ENCODE measurements at places on chromosomes 5 and 9. TPM values are rescaled to one million over a fixed set of nuclear protein-coding genes. Genes with fewer than 3 reads are reported as not detected.
A peak's percentile ranks its signal among the peaks of the same experiment; 100 is the strongest.

MOB3B gene
- total RNA-seq: 2.1 TPM

EGFL7 gene
- total RNA-seq: 81.5 TPM

ATP10B gene
- total RNA-seq: not detected

TMC1 gene
- 0.25 TPM for total RNA-seq

RPL37 gene
- 624 TPM for total RNA-seq

ADAMTS16 gene
- not detected for total RNA-seq

MARCOL gene
- total RNA-seq: not detected

MRPS30 gene
- 86.3 TPM for total RNA-seq

SHOC1 gene
- total RNA-seq: not detected

FAM169A gene
- 6.3 TPM for total RNA-seq

DNA sequence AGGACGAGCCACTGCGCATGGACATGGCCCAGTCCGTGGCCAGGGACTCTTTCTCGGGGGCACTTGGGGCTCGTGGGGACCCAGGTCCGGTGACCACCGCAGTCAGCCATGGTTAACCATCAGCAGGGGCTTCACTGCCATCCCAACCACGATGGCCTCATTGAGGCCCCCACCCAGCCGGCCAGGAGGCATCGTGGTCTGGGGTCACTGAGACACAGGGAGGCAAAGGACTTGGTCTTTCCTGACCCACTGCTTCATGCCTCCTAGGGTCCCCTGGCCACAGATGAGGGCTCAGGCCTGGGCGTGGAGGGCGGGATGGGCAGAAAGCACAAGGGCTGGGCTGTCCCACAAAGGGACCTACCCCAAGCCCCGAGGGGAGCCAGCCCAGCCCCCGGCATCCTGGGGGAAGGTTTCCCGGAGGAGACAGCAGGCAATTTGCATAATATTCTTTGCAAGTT is 6.6 kb downstream of the NACC2 start:
- H3K4me1 ChIP-seq: peaks cover 100% of the 10 kb centered on the region
- peak overlapping the region; percentile 32 for H3K4me3 ChIP-seq
- H3K27ac ChIP-seq: peak overlapping the region; percentile 99
- DNase-seq: peak; percentile 11
- H3K27me3 ChIP-seq: no peaks in the 10 kb centered on the region

DNA sequence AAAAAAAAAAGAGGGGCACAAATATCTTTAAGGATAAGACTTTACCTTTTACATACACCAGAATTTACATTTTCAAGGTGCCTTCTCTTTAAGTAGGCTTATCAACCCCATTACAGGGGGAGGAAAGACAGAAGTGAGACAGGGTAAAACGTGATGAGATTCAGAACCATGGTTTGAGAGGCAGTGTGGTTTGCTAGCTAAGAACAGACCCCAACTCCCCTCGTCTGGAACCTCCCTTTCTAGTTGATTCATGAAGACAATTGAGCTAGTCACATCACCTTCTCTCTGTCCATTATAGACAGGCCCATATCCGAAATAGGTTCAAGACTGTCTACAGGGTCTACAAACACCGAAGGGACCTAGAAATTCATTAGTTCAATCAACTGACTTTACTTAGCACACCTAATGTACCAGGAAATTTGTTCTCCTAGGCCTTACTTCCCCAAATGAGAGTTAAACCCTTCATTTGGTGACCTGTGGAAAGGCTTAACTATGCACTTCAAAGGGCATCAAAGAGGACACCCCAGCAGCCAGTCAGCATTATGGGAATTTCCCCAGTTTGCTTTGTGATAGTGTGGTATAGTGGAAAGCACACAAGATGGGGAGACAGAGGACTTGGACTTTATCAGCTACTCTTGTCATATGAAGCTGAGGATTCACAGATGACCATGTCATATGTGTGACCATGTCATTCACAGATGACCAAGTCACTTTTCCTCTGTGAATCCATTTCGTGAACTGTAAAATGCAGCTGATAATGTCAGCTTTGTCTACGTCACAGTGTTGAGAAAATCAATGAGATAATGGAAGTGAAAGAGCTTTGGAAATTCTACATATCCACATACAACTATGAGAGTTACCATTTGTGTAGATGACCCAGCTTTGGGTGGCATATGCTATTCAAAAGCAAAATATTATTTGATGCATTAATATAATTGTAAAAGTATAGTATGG is 40.2 kb upstream of the CYFIP2 start:
- H3K27me3 ChIP-seq: no peaks in the 10 kb centered on the region
- DNase-seq: no peak
- no peaks in the 10 kb centered on the region for H3K36me3 ChIP-seq
- no peaks in the 10 kb centered on the region for H3K4me1 ChIP-seq

- no peak for DNase-seq
- H3K27me3 ChIP-seq: peaks cover 11% of the 10 kb centered on the region
- H3K4me1 ChIP-seq: peaks cover 35% of the 10 kb centered on the region
Observed at GRCh38 chr9:133991214-133991921, 756 bp downstream of the VAV2 start.

DNA sequence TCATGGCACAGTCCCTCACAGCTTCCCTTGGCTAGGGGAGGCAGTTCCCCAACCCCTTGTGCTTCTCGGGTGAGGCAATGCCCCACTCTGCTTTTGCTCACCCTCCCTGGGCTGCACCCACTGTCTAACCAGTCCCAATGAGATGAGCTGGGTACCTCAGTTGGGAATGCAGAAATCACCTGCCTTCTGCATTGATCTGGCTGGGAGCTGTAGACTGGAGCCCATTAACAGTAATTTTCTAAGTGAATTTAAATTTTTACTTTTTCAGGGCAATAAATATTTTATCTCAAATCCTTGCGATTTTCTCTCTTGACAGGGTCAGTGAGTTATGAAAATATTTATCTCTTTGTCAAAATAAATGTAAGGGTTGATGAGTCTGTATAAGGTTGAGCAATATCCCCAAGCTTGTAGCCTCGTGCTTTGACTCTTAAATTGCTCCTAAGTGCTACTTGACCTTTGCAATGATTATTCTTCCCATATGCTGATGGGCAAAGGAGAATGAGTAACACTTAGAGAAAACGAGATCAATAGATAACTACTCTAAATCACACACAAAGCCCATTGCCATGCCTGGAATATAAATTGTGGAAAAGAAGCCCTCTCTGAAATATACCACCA is 82.1 kb upstream of the MOCS2 start:
- no peak overlapping the region for H3K4me3 ChIP-seq
- H3K27me3 ChIP-seq: peaks cover 24% of the 10 kb centered on the region
- no peaks in the 10 kb centered on the region for H3K36me3 ChIP-seq
- no peak overlapping the region for H3K27ac ChIP-seq
- no peak for DNase-seq

DNA sequence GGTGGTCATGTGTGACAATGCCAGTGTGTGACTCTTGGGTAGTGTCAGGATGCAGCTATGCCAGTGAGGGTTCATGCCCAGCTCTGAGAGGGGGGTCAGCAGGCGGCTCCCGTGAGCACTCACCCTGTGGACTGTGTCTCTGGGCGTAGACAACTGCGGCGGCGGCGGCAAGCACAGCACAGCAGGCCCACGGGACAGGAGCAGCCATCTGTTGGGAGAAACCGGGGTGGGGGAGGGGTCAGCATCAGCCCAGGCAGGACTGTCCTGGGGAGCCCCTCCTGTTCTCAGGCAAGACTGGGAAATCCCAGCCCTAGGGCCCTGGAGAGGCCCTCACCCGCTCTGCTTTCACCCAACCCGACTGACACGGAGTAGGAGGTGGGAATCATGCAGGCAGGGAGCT is 20.8 kb downstream of the CNTFR start:
- H3K27ac ChIP-seq: no peak overlapping the region
- no peak for DNase-seq
- peaks cover 31% of the 10 kb centered on the region for H3K27me3 ChIP-seq
- H3K36me3 ChIP-seq: no peaks in the 10 kb centered on the region

DNA sequence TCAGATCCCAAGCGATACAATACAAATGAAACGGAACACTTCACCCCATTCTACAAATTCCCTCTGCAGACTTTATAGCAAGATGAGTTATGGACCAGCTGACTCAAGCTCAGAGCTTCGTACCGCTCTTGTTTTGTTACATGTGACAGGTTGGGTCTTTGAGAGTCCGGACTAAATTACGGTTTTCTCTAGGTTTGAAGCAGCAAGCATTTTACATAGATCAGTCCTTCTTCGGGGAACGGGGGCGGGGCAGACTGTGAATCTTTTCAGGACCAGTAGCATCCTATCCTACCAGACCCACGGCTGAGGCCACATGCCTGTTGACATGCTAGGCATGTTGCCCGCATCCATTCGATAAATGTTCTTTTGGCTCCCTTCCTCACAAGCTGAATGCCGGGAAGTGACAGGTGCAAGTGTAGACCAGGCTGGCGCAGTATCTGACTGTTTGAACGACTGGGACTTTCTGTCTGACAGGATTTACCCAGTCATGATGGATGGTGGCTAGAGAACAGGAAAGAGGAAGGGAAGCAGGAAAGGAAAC is 811.0 kb upstream of the GRAMD2B start:
- no peak overlapping the region for H3K27ac ChIP-seq
- no peaks in the 10 kb centered on the region for H3K36me3 ChIP-seq
- H3K27me3 ChIP-seq: no peaks in the 10 kb centered on the region

GRCh38 chr9:132857616-132858342 is 20.3 kb downstream of the AK8 start:
- H3K4me3 ChIP-seq: no peak overlapping the region
- no peaks in the 10 kb centered on the region for H3K36me3 ChIP-seq
- peaks cover 4% of the 10 kb centered on the region for H3K27me3 ChIP-seq
- peak; percentile 39 for DNase-seq

- peak; percentile 71 for DNase-seq
- H3K36me3 ChIP-seq: peaks cover under 1% of the 10 kb centered on the region
- peak overlapping the region; percentile 92 for H3K27ac ChIP-seq
- peak overlapping the region; percentile 18 for H3K4me3 ChIP-seq
- H3K27me3 ChIP-seq: no peaks in the 10 kb centered on the region
Observed at GRCh38 chr5:132386644-132387286, 17.3 kb downstream of the SLC22A5 start.

GRCh38 chr5:96995419-96995818 is 59.5 kb downstream of the LNPEP start:
- H3K36me3 ChIP-seq: peaks cover 68% of the 10 kb centered on the region
- no peak overlapping the region for H3K27ac ChIP-seq
- peaks cover 6% of the 10 kb centered on the region for H3K4me1 ChIP-seq

DNA sequence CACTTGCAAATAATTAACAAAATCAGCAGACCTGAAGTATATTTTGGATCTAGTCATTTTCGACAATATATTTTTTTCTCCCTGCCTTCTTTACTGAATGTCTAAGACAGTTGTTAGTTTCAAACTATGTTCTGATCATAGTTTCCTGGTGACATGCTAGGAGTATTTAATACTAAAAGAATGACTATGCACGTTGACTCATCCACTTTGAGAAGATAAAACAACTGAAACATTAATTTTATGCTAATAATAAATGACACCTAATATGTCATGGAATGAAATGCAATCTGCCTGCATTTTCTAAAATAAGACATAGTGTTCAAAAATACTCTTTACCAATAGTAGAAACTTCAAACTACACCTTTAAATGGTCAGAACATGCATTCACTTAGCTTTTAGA is 2123.7 kb upstream of the C9orf72 start:
- DNase-seq: no peak
- H3K4me3 ChIP-seq: no peak overlapping the region
- no peaks in the 10 kb centered on the region for H3K4me1 ChIP-seq
- no peaks in the 10 kb centered on the region for H3K36me3 ChIP-seq
- no peaks in the 10 kb centered on the region for H3K27me3 ChIP-seq

GRCh38 chr5:112323166-112323565 is 95.9 kb downstream of the EPB41L4A start:
- H3K36me3 ChIP-seq: no peaks in the 10 kb centered on the region
- DNase-seq: no peak
- H3K27me3 ChIP-seq: no peaks in the 10 kb centered on the region

GRCh38 chr5:180487556-180487955 is 6.6 kb upstream of the CNOT6 start:
- no peak overlapping the region for H3K27ac ChIP-seq
- no peak for DNase-seq
- no peaks in the 10 kb centered on the region for H3K36me3 ChIP-seq
- no peak overlapping the region for H3K4me3 ChIP-seq

Data from left ventricle myocardium inferior (tissue), 1 donor.